Astrocyte of the hippocampus (primary cell): ENCODE measurements at places on chromosomes 16 and 17.

- DNase-seq = no peak
Measured at GRCh38 chr16:57140931-57141668, 44.7 kb downstream of the PSME3IP1 start.

- DNase-seq = peak; percentile 21
Measured at GRCh38 chr16:11964761-11965551, at the start of gene TNFRSF17. TSS of gene TNFRSF17 (plus strand) at chr16:11965210. CDS start at chr16:11965325, 115 bp downstream.

- peak; percentile 55 for DNase-seq
Measured at GRCh38 chr17:81928544-81929252, 1.2 kb upstream of the MAFG start.

DNA sequence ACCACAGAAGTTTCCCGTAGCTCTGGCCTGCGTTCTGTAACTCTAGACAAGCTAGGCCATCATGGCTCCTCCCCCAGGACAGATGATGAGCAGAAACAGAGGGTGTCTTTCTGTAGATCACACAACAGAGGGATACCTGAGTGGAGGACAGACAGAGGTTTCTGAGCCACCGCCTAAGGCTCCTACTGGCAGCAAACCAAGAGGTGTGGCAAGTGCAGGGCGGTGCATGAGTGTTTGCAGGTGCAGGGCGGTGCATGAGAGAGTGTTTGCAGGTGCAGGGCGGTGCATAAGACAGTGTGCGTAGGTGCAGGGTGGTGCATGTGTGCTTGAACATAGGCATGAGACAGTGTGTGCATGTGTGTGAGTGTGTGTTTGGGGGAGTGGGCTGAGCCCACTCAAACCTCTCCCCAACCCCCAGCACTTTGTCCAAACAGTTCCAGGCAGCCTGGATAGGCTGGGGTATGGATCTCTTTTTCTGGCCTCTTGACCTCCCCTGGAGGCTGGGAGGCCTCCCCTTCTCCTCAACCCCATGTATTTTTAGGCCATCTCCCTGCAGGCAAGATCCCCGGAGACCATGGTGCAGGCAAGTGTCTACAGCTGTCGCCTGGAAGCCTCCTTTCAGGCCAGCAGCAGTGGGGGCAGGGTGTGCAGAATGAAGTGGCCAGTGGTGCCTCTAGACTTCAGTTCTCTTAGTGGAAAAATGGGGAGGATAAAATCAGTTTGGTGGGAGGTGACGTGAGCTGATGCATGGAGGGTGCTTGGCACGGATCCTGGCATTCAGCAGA lies 53.4 kb upstream of the CBX4 start:
- no peak for DNase-seq

DNA sequence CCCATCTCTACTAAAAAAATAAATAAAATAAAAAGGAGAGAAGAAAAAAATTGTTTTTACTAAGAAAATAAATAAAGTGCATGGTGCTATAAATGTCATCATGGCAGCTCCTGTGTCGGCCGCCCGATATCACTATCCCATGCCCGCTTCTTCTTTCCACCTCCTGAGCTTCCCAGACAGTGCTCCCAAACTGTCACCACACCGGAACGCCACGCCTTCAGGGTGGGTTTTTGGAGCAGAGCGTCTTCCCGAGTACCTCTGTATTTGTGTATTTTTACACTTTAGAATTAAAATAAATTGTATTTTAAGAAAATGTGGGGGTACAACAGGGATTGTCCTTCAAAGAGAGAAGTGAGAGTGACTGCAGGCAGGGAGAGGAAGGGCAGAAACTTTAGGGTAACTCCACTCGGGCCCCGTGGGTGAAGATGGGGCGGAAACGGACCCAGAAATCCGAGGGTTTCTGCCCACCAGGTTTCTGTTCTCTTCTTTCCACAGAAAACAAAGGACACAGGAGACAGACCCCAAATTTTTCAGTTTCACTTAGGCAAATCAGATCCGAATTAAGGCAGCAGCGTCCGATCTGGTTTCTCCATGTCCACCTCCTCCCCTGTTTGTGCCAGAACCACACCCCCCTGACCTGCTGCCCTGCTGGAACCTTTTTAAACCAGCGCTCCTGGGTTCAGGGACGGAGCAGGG lies 3.6 kb upstream of the ITGAX start:
- DNase-seq = no peak

DNA sequence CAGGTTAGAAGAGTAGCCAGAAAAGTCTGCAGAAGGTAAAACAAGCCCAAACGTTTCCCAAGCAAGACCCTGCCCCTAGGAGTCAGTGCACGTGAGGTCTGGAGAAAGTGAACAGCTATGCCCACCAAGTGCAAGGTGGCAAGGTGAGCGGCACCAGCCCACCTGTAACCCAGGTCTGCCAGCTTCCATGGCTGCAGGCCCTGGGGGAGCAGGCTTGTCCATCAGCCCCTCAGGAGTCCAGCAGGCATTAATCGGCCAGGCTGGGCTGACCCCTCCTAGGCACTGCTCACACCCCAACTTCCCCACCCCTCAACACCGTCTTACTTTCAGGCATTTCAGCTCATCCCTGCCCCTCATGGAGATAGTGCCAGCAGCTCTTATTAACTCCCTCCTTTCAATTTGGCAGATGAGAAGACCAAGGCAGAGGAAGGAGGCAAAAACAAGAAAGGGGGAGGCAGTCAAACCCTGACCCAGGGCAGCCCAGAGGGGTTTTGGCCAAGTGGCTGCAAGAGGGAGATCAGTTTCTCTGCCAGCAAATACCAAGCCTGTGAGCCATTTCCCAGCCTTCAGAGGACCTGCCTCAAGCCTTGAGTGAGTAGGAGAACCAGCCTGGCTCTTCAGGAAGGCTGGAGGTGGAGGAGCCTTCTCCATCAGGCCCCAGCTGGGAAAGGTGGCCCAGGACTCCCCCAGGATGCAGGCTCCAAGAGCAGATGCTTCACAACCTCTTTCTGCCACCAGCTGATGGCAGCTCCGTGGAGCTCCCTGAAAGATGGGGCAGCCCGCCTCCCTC lies 14.7 kb downstream of the BEAN1 start:
- peak; percentile 65 for DNase-seq

GRCh38 chr17:40501499-40501911 lies at the start of gene TNS4:
TSS of gene TNS4 (minus strand) at chr17:40501623. CDS start at chr17:40496425, 5,198 bp downstream.
- no peak for DNase-seq
